ENCODE measurements at places on chromosomes 1 and 21. TPM values are rescaled to one million over a fixed set of nuclear protein-coding genes. Genes with fewer than 3 reads are reported as not detected.

The ITLN1 gene
- not detected for total RNA-seq

The RNU1-2 gene
- 2,872 TPM for total RNA-seq

The TPM3 gene
- total RNA-seq: 686 TPM

The DCDC2B gene
- 0.10 TPM for total RNA-seq

The PLA2G2C gene
- total RNA-seq: not detected
